NCI-H460 (cell line): ENCODE measurements at places on chromosomes 3 and 15.

DNA sequence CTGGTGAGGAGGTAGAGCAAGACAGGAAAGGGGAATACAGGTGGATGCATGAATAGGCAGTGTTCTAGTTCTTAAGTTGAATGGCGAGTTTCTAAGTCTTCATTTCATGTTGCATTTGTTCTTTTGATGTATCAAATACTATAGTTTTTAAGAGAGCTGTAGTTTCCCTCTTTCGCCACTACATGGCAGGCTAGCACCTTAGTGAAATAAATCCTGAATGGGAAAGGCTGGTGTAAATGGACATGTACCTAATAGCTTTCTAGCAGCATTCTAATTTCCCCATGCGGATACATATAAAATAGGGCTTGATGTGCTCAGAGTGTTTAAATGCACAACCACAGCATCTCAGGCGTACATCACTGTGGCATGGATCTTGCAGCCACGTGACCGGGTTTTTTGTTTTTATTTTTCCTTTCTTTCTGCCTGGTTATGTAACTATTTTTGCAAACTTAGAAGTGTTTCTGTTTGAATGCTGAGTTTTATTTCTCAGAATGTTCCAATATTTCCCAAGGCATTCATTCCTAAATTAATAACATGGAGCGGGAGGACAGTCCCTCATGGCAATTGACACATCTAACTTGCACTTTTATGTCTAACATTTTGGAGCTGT, 23.5 kb upstream of the CLN6 start:
- DNase-seq: peak; percentile 76

GRCh38 chr15:46126581-46126980, 491.8 kb downstream of the SQOR start:
- DNase-seq: no peak

DNA sequence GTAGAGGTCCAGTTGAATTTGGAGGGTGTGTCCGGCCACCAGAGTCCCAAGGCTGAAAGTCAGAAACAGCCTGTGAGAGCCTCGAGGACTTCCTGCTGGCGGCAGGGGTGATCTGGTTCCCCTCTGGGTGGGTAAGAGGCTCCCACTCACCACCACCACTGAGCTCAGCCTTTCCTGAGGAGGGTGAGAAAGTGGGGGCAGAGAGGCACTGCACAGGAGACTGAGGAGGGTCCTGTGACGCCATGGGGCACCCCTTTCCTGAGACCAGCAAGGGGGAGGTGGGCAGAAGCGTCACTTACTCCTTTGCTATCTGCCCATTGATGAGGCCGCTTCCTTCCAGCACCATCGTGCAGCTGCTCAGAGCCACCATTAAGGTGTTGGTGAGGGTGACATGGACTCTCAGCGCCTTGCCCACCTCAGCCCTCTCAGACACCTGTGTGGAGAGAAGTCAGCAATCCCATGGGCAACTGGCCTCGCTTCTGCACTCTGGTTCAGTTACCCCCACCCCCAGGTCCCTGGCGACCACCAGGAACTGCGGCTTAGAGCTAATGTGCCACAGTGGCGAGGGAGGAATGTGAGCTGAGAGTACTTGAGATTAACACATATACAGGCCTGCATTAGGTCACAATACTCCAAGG, 10.0 kb upstream of the TGM5 start:
- DNase-seq: no peak

DNA sequence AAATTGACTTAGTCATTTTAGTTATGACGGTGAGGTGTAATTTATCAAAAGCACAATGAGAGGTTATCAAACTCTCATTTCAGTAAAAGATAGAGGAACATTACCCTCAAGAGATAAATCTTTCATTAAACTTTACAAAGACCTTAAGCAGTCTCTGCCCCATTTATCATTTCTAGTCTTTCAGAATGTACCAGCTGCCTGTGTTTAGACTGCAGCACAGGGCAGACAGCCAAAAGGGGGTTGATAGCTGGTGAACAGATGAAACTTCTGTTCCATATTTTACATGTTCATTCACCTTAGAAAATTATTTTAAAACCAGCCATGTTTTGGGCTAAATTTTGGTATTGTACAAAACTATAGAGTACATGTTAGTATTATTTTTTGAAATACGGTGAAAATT, 514.6 kb upstream of the CNTN3 start:
- no peak for DNase-seq

DNA sequence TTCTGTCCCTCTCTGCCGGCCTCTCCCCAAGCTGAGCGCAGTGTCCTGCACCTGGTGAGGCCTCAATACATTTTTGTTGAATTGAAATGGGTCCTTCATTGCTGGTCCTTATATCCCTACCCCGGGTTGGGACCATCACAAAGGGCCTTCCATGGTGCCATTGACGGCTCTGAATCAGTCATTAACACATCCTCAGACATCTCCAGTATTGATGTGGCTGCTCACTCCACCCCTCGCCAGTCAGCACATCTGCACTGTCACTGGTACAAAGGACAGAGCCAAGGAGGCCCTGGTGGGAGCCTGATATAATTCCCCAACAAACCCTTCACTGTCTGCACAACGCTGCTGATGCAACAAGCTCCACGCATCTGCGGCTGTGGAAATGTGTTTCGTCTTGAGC, 191.6 kb upstream of the TOPAZ1 start:
- DNase-seq: no peak

- DNase-seq: no peak
Observed at GRCh38 chr3:59935025-59935424, 885.2 kb upstream of the CFAP20DC start.

DNA sequence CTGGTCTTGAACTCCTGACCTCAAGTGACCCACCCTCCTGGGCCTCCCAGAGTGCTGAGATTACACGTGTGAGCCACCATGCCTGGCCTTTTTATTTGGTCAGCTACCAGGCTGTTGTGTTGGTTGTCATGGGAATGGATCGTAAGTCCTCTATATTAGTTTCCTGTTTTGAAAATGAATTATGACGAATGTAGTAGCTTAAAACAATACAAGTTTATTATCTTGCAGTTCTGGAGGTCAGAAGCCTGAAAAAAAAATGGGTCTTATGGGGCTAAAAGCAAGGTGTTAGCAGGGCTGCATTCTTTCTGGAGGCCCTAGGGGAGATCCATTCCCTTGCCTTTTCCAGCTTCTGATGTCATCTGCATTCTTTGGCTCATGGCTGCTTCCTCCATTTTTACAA, 25.1 kb upstream of the HERC1 start:
- no peak for DNase-seq

GRCh38 chr3:88307666-88308065, 157.9 kb downstream of the C3orf38 start:
- DNase-seq: no peak

DNA sequence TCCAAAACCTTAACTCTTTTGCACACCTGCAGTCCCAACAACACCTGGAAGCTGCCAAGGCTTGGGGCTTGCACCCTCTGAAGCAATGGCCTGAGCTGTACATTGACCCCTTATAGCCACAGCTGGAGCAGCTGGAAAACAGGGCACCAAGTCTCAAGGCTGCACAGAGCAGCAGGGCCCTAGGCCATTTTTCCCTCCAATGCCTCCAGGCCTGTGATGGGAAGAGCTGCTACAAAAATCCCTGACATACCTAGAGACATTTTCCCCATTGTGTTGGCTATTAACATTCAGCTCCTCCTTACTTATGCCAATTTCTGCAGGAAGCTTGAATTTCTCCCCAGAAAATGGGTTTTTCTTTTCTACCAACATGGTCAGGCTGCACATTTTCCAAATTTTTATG, 231.0 kb downstream of the ZMAT3 start:
- no peak for DNase-seq

DNA sequence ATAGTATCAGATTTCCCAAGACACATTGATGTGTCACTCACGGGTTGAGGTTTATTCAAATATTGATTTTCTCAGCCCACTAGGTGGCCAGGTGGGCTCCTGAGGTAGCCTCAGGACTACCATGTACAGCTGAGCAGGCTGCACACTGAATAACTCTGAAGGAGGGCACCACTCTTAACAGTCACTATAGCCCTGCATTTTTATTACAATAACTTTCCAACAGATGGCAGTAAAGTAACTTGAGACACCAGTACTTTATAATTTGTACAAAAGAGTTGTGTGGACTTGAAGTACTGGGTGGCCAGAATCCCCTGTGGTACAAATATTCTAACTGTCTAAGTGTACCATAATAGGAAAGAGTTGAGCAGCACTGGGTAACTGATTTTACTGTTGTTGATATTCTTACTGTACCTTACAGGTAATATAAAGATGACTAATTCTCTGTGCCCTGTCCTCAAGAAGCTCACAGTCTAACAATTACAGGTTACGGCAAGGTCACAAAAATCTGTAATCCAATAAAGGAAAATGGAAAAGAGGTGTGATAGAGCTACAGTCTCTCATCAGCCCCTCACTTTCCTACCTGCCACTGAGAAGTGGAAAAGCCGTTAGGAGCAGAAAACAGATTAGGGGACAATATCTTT, 76.0 kb downstream of the ETFA start:
- peak; percentile 35 for DNase-seq

DNA sequence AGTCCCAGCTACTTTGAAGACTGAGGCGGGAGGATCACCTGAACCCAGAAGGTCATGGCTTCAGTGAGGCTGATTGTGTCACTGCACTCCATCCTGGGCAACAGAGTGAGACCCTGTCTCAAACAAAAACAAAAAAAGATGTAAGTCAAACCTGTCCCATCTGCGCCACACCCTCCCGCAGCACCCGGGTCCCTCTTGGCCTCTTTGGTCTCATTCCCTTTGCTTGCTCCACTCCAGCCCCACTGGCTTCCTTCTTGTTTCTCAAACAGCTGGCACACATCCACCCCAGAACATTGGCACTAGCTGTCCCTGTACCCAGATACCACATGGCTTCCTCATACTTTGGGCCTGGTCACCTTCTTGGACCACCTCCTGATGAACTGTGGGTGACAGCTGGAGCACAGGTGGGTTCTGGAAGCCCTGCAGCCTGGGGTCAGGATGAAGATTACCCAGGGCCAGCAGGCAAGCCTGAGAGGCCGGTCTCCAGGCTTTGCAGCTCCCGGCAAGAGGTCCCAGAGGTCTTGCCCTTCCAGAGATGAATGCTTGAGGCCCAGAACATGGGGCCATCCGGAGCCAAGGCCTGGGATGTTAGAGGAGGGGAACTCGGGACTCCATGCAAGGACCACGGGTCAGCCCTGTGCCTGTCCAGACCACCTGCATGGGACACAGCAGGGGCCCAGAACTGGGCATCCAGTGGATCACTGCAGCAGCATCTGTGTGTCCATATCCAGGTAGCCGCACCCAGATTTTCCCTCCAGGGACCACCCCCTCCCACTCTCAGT, 10.9 kb upstream of the GATA2 start:
- DNase-seq: no peak

GRCh38 chr3:119781330-119782198, at the start of gene NR1I2:
NR1I2 (plus strand) TSS chr3:119782101.
- no peak for DNase-seq

GRCh38 chr3:40079847-40080240, 229.7 kb upstream of the EIF1B start:
- no peak for DNase-seq

DNA sequence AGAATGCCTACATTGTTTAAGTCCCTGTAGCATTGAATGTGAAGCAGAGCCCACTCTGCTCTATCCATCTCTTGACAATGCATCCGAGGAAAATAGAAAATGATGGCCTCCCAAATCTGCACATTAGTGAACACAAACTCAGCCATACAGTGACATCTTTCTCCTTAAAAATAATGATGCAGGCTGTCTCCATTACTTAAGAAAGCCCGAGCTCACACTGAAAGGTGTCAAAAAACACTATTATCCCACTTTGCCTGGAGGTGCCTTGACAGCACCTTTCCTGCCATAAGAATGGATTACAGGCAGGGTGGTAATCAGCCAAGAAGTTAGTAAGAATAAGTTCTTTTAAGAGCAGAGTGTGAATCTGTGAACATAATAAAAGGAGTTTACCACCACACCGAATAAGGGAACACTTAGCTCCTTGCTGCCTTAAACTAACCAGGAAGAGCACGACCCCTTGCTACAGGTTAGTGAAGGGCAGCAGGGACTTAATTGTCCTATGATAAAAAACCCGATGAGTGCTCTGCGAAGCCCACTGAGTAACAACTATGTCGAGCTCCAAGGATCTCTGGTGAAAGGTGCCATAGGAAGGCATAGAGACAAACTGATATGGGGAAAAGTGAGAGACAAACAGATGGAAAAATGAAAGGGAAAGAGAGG, 123.2 kb upstream of the TUSC7 start:
- no peak for DNase-seq
